ENCODE measurements at places on chromosomes 7 and 10.

GRCh38 chr10:132396494-132397035 lies 435 bp upstream of the PWWP2B start:
- DNase-seq: peak; percentile 80

DNA sequence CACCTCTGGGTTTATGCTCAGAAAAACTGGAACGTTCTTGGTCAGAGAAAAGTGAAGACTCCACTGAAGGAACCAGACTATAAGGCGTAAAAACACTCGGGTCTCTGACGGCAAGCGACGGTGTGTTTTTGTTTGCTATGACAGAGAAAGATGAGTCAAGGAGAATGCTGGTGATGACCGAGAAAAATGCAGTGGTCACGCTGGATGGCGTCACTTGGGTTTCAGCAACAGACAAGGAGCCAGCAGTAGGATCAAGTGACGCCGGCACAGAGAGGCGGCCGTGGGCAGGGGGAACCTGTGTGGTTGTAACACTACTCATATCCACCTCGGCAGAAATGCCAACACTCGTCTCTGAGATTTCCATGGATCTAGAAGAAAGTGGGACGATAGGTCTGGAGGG lies 63.4 kb downstream of the KIAA1549 start:
- no peak for DNase-seq

DNA sequence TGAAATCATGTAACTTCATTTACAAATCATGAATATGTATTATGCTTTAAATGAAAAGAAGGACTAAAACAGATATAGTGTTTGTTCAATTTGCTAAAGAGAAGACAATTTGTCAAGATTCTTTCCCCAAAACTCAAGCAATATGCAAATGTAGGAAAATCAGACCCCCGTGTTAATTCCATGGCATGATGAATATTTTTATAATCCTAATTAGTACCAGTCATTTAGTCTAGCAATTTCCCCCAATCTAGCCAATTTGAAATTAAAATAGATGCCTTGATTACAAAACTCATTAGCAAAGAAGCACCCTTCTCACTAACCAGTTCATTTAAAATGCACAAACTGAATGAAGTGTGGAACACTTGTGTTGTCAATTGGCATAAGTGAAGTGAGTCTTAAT lies 347.6 kb downstream of the SORCS3 start:
- no peak for DNase-seq

DNA sequence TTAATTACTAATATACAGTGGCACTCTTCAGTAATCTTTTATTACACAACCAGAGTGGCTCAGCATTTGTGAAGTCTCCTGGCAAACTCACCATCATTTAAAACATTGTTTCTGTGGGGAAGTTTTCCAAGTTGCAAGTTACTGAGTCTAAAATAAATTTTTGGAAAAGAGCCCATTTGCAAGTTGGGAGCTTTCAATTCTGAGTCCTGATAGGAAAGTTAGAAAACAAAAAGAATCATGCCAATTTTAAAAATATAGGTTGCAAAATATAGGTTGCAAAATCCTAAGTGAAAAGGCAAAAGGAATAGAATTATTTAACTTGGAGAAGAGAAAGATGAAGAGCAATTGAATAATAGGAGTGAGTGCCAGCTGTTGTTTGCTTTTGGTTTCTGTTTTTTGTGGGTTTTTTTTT lies 378.8 kb upstream of the C7orf33 start:
- DNase-seq: no peak

DNA sequence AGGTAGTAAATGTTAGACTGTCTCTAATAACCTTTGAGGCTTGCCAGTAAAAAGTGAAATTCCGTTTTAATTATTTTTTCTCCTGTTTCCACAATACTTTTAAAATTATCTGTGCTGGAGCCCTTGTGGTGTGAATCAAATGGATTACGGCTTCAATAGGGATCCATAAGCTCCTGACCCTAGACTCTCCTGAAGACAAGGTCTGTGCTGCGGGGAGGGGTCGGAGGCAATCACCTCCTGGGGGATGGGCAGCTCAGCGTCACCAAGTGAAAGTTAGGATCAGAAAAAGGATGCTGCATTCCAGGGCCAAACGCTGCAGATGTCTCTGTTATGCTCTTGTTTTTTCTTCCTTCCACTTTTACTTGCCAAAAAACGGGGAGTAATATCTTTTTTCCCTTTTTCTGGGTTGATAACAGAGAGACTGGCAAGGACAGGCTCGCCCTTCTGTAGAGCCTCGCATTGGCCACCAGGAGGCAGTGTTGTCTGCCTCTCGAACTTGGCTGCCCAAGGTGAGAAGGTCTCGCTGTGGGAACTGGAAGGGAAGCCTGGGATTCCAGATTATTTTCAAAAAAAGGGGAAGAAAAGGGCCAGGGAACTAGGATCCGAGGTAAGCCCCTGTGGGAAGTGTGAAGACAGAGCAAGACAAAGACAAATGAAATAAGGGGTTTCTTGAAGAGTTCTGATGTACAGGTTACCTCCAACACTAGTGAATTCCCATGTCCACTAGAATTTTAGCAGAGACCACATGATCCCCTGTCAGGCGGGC lies 621.9 kb downstream of the ACTR3B start:
- no peak for DNase-seq

DNA sequence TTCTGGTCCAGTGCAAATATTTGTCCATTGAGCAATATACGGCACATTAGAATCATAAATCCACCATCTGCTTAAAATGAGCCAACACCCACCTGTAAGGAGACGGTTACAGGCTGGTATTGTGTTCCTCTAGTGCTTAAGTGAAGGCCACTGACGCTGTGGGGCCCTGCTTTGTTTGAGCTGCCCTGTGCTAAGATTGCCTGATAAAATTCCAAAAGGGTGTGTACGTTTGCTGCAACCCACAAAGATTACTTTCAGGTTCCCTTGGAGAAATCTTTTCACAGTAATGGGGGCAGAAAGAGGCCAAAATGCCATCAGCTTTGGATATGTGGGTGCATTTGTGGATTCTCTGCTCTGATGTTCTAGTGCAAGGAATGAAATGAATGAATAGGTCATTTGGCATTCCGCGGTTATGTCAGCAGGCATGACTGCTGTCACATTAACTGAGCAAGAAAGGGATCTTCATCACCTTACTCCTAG lies 34.4 kb downstream of the AGR3 start:
- no peak for DNase-seq

DNA sequence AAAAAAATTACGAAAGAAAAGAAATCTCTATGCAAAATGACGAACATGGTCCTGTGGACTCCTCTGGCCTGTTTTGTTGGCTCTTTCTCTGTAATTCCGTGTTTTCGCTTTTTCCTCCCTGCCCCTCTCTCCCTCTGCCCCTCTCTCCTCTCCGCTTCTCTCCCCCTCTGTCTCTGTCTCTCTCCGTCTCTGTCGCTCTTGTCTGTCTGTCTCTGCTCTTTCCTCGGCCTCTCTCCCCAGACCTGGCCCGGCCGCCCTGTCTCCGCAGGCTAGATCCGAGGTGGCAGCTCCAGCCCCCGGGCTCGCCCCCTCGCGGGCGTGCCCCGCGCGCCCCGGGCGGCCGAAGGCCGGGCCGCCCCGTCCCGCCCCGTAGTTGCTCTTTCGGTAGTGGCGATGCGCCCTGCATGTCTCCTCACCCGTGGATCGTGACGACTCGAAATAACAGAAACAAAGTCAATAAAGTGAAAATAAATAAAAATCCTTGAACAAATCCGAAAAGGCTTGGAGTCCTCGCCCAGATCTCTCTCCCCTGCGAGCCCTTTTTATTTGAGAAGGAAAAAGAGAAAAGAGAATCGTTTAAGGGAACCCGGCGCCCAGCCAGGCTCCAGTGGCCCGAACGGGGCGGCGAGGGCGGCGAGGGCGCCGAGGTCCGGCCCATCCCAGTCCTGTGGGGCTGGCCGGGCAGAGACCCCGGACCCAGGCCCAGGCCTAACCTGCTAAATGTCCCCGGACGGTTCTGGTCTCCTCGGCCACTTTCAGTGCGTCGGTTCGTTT lies 83.5 kb upstream of the SLF2 start:
- no peak for DNase-seq

- DNase-seq: no peak
Measured at GRCh38 chr7:157434701-157435100, 97.9 kb downstream of the DNAJB6 start.

- no peak for DNase-seq
Measured at GRCh38 chr7:134587750-134588149, 38.8 kb downstream of the AKR1B15 start.

DNA sequence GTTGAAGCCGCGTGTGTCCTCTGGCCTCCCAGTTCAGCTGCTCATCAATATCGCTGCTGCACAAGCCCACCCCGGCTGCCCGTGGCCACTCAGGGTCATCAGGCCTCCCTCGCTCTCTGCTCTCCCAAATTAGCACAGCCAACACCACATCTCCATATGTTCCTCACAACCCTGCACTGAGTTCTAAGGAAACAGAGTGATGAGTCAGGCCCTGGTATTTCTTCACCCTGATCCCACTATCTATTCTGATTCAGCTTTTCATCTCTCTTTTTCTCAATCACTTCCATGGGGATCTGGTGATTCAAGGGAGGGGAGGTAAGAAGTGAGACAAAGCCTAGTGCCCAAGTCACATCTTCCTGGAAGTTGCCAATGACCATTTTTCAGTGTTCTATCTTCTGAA lies 23.8 kb downstream of the CYTH3 start:
- no peak for DNase-seq

DNA sequence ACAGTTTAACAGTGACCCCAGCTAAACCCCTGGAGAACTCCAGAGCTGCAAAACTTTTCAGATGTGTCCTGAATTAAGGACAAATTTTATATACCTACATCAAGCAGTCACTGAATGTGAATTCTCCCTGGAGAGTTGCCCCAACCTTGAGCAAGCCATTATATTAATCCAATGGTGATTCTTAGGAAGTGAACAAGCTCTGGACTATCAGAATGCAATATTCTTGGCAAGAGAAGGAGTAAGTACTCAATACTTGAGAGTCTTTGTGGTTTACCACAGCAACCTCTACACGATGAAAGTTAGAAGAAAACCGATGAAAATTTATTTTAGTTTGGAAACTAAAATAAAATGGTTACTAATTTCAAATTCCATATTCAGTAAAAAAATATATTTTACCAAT lies 19.3 kb upstream of the ZNF365 start:
- DNase-seq: no peak

GRCh38 chr7:102866535-102867215 lies 46.1 kb upstream of the LRRC17 start:
- DNase-seq: no peak

GRCh38 chr7:2203766-2204300 lies 28.9 kb downstream of the MAD1L1 start:
- DNase-seq: no peak

DNA sequence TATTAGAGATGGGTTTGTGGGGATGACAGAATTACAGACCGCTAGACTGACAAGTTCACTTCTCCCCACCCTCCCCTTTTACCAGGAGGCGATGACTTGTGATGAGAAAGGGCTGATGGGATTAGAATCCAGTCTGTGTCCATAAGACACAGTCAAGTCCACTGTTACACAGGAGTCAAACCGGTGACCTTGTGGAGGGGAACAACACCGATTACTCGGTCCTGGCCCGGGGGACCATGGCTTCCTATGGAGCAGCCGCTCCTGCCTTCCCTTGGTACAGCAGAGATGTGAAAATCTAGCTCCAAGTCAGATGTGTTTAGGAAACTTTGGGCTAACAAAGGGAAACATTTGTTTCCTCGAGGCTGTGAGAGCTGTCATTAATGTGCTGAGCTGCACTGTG lies 105.5 kb downstream of the ACTR3B start:
- no peak for DNase-seq

- DNase-seq: no peak
Measured at GRCh38 chr7:12550956-12551355, 19.6 kb upstream of the SCIN start.

DNA sequence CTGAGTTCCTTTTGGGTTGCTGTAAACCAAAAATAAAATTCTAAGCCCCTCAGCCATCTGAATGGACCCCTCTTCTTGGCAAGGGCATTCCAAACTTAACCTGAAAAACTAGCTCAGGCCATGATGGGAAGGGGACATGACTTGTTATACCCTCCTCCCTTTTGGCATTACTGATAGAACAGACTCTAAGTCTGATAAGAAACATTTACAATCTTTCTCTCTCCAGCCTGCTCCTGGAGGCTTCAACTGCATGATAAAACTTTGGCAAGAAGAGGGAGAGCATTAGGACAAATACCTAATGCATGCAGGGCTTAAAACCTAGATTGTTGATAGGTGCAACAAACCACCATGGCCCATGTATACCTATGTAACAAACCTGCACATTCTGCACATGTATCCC lies 40.9 kb upstream of the ATOH7 start:
- no peak for DNase-seq

DNA sequence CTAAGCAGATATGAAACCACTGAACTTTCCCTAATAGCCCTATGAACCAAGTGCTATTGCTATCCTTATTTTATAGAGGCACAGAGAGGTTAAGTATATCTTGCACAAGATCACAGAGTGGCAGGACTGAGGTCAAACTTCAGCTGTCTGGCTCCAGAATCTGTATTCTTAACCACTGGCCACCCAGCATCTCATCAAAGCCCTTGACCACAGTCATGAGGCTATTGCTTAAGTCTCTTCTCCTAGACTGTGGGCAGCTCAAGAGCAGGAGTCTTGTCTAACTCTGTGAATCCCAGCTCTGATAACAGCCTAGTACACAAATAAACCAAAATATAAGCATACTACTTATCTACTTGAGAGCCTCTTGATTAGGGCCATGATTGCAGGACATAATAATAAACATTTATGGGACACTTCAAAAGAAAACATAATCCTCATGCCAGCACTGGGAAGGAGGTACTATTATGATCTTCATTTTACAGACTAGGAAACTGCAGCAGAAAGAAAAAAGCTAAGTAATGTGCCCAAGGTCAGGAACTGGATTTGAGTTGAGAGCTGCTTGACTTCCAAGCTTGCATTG lies 22.4 kb upstream of the SMC3 start:
- DNase-seq: no peak

DNA sequence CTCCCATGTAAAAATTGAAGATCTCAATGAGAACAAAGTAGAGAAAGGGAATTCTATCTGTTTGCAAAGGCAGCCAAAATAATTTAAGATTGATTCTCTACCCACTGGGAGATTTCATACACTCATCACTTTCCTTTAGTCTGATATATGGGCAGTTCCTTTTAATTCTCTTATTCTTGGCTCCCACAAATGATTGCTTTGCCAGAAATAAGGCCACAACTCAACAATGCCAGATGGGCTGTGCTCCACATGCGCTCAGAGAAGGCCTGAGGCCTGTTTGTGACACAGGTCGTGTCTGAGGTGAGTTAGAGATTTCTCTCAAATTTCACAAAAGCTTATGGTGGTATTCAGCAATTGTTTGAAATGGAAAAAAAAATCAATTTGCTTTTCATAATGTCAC lies 501.9 kb upstream of the SEMA3D start:
- DNase-seq: no peak

- no peak for DNase-seq
Measured at GRCh38 chr10:48594371-48594770, 10.5 kb downstream of the ARHGAP22 start.

- DNase-seq: no peak
Measured at GRCh38 chr10:107059872-107060271, 104.6 kb downstream of the SORCS1 start.

DNA sequence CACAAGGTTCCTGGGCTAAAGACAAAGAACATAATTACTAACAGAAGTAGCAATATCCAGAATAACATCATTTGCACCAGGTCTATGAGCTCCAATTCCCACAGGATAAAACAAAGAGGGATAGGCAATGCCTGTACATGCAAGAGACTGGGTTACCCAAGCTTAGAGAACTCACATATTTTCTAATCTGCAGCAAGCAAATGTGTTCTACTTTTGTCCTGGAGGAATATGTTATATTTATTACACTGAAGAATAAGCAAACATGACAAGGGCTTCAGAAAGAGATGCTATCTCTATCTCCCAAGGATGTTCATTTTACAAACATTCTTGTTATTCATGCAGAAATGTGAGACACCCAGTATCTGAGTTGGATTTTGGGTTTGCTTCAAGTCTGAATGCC lies 118.6 kb downstream of the MDFIC start:
- DNase-seq: no peak

- no peak for DNase-seq
Measured at GRCh38 chr10:77773631-77774426, 136.2 kb upstream of the KCNMA1 start.
